Large intestine (tissue), 12 donors: ENCODE measurements at places on chromosomes 4 and X.

- no peak for DNase-seq
These were observed 1.8 kb downstream of the WAS start for GRCh38 chrX:48685416-48685815.

DNA sequence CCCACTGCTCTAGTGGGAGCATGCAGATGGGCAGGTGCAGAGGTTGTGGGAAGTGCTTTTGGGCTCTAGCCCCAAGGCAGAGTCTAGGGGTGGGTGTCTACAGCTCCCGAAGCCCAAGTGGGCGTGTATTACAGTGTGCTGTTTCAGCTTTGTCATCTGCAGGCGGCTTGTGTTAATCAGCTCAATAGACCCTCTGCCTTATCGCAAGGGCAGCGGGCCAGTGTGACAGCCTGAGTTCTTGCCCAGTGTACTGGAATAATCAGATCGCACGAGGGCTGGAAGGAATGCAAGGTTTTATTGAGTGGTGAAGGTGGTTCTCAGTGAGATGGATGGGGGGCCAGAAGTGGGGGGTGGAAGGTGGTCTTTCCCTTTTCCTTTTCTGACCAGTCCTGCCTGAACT lies 529.4 kb upstream of the AMOT start:
- no peak for DNase-seq

- no peak for DNase-seq
These were observed 65.6 kb downstream of the MCF2 start for GRCh38 chrX:139642241-139642927.

DNA sequence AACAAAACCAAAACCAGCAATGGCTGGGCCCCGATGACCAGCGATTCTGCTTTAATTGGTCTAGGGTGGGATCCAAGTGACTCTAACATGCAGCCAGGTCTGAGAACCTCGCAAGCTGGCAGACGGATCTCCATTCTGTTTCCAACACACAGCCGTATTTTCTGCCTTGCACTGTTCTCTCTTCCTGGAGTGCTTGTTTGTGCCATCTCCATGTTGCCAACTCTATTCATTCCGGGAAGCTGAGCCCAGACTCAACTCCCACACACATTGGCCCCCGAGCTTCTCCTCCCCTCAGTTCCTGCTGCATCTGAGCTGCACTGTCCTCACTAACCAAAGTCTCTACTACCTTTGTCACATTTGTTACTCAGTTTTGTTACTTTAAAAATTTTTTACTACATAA lies 35.6 kb downstream of the GEMIN8 start:
- no peak for DNase-seq

GRCh38 chr4:80413086-80413485 lies 77.6 kb downstream of the CFAP299 start:
- peak; percentile 82 for DNase-seq

GRCh38 chr4:143351774-143352451 lies 15.2 kb downstream of the GAB1 start:
- no peak for DNase-seq

DNA sequence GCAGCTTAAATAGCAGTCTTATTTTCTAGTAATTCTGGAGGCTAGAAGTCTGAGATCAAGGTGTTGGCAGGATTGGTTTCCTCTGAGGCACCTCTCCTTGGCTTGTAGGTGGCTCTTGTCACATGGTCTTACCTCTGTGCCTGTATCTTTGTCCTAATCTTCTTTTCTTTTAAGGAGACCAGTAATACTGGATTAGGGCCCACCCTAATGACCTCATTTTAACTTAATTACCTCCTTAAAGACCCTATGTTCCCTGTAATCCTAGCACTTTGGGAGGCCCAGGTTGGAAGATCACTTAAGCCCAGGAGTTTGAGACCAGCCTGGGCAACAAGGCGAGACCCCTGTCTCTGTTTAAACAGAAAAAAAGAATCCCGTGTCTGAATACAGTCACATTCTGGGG lies 38.9 kb downstream of the ARHGAP10 start:
- DNase-seq: no peak

DNA sequence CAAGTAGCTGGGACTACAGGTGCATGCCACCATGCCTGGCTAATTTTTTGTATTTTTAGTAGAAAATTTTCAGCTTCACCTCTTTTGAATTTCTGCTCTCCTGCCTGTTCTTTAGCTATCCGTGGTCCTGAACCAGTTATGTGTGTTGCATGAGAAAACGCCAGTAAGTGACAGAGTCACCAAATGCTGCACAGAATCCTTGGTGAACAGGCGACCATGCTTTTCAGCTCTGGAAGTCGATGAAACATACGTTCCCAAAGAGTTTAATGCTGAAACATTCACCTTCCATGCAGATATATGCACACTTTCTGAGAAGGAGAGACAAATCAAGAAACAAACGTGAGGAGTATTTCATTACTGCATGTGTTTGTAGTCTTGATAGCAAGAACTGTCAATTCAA lies 13.9 kb downstream of the ALB start:
- DNase-seq: no peak
